ENCODE measurements at places on chromosomes 3 and 15. TPM values are rescaled to one million over a fixed set of nuclear protein-coding genes. Genes with fewer than 3 reads are reported as not detected.
A peak's percentile ranks its signal among the peaks of the same experiment; 100 is the strongest.

NIPA2 gene
- total RNA-seq, result 31.5 TPM

GRCh38 chr15:89455535-89455934 lies 40.8 kb downstream of the RHCG start:
- no peak overlapping the region for H3K4me3 ChIP-seq
- no peaks in the 10 kb centered on the region for H3K27me3 ChIP-seq
- H3K36me3 ChIP-seq, result no peaks in the 10 kb centered on the region
- no peak overlapping the region for H3K27ac ChIP-seq

PPIB gene
- total RNA-seq, result 40.8 TPM

DNA sequence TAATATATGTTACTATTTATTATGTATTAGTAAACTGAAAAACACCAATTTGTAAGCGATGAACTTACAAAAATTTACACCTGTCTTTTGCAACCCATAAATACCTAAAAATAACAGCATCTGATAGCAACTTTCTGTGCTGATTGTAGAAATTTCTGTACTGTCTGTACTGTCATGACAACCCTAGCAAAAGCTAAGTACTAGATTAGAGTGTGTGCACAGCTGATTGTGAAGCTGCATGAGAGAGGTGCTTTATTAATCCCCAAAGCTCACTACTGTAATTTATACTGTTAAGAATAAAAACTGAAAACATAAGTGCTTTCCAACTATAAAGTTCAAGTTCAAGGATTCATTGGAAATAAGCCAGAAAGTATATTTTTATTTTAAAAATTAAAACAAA lies 815 bp downstream of the BCL2A1 start:
- no peaks in the 10 kb centered on the region for H3K4me1 ChIP-seq
- H3K27me3 ChIP-seq, result no peaks in the 10 kb centered on the region
- H3K27ac ChIP-seq, result no peak overlapping the region
- DNase-seq, result no peak
- H3K4me3 ChIP-seq, result no peak overlapping the region

GRCh38 chr3:10526366-10526765 lies 21.0 kb upstream of the ATP2B2 start:
- no peaks in the 10 kb centered on the region for H3K27me3 ChIP-seq
- H3K4me1 ChIP-seq, result no peaks in the 10 kb centered on the region
- H3K27ac ChIP-seq, result no peak overlapping the region

- peaks cover 16% of the 10 kb centered on the region for H3K4me1 ChIP-seq
- DNase-seq, result no peak
- H3K27ac ChIP-seq, result peak overlapping the region; percentile 96
- H3K27me3 ChIP-seq, result no peaks in the 10 kb centered on the region
- H3K4me3 ChIP-seq, result peak overlapping the region; percentile 93
These were observed 1.3 kb downstream of the NGLY1 start for GRCh38 chr3:25781758-25782594.

PROK2 gene
- 0.47 TPM for total RNA-seq

DNA sequence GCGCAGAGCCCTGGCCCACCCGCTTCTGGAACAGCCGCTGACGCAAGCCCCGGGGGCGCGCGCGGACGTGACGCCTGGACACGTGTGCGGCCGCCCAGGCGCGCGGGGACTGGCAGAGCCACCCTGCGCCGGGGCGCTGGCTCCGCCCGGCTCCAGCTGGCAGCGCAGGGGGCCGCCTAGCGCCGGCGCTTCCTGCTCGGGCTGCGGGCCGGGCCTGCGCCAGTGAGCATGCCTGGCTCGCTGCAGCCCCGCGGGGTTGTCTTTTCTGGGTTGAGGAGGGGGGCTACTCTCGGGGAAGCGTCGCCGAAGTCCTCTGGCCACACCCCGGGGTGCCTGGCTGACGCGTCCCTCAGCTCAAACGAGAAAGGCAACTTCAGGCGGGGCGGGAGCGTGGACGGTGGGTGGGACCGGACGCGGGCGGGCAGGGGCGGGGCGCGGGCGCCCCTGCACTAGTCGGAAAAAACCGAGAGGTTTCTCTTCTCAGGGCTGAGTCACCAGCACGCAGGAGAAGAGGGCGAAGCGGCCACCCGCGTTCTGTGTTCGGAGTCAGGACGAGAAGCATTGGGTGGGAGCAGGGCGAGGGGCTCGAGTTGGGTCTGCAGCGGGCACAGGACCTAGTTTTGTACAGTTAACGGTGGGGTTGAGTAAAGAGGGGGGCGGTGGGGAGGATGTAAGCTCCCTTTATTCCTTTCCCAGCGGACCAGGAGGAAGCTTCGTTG lies at the start of gene SIAH2:
TSS of gene SIAH2 (minus strand) at position 48 of the 719 bp plus-strand sequence. CDS start 320 bp downstream, outside the sequence.
- peak within 1 kb of the TSS; percentile 95 for H3K27ac ChIP-seq
- peak; percentile 95 for DNase-seq
- H3K36me3 ChIP-seq, result no peaks in the 10 kb centered on the region

DNA sequence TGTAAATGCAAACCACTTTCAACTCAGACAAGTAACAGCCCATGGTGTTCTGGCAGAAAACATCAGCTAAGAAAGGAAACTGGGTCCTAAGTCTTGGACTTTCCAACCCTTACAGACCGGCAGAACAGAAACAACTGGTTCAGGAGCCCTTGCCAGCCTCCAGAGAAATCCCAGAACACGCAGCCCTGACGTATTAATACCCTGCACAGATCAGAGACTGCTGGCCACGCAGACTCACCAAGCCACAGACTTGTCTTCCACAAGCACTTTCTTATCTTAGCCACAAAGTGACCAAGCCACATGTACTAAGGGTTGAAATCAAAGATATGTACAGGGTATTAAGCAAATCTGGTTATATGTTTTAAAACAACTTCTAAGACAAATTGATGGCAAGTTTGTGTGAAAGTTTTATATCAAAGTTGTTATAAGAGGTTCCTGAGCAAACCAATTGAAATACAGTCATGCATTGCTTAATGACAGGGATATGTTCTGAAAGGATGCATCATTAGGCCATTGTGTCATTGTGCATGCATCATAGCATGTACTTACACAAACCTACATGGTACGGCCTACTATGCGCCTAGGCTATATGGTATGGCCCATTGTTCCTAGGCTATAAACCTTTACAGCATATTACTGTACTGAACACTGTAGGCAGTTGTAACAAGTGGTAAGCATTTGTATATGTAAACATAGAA lies 36.8 kb downstream of the BTD start:
- peaks cover 4% of the 10 kb centered on the region for H3K36me3 ChIP-seq
- H3K4me3 ChIP-seq, result peak overlapping the region; percentile 32
- H3K27ac ChIP-seq, result peak overlapping the region; percentile 95
- H3K27me3 ChIP-seq, result no peaks in the 10 kb centered on the region
- peaks cover 69% of the 10 kb centered on the region for H3K4me1 ChIP-seq

DNA sequence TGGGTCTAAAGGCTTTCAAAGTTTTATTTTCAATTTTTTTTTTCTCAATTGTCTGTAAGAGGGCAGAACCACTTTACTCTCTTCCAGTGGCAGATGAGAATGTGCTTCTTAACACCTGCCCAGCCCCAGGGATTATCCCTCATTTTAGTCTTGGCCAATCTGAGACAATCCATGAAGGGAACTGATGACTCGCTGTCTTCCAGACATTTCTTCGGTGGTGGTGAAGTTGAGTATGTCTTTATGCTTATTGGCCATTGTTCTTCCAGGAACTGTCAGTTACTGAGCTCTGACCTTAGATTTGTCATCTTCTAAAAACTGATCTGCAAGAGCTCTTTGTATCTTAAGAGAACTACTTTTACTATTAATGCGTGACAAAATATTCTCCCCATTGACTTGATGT lies 139.5 kb downstream of the TJP1 start:
- no peak overlapping the region for H3K27ac ChIP-seq
- peaks cover 2% of the 10 kb centered on the region for H3K27me3 ChIP-seq
- H3K36me3 ChIP-seq, result no peaks in the 10 kb centered on the region
- H3K4me1 ChIP-seq, result no peaks in the 10 kb centered on the region
- DNase-seq, result no peak
- no peak overlapping the region for H3K4me3 ChIP-seq

GRCh38 chr3:66532160-66532587 lies 31.4 kb upstream of the LRIG1 start:
- H3K36me3 ChIP-seq, result no peaks in the 10 kb centered on the region
- no peak overlapping the region for H3K4me3 ChIP-seq
- DNase-seq, result no peak
- H3K27ac ChIP-seq, result no peak overlapping the region
- H3K27me3 ChIP-seq, result no peaks in the 10 kb centered on the region

GRCh38 chr3:15538345-15538744 lies 16.8 kb upstream of the COLQ start:
- H3K4me1 ChIP-seq, result no peaks in the 10 kb centered on the region
- H3K27ac ChIP-seq, result no peak overlapping the region
- H3K4me3 ChIP-seq, result no peak overlapping the region
- no peak for DNase-seq
- H3K36me3 ChIP-seq, result no peaks in the 10 kb centered on the region
- no peaks in the 10 kb centered on the region for H3K27me3 ChIP-seq

DNA sequence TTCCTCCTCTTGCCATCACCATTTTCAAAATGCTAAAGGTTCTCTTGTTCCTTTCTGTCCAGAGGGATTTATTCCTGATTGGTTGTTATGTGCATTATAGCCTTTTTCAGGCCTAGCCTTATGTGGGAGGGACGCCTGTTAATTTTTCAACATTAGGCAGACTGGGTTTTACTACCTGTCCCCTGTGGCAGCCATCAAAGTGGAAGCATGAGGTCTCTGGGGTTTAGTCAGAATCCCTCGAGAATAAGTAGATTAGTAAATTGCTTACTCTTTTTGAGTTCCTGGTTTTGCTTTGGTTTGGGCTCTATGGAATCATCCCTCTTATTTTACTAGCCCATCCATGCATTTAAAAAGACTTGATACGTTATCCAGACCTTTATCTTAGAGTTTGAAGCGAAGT lies 32.4 kb downstream of the PAK2 start:
- H3K27ac ChIP-seq, result no peak overlapping the region
- no peaks in the 10 kb centered on the region for H3K36me3 ChIP-seq
- H3K4me3 ChIP-seq, result no peak overlapping the region
- no peak for DNase-seq
- H3K4me1 ChIP-seq, result peaks cover 26% of the 10 kb centered on the region

GRCh38 chr3:108378153-108378951 lies 82.0 kb downstream of the HHLA2 start:
- H3K4me1 ChIP-seq, result no peaks in the 10 kb centered on the region
- H3K27ac ChIP-seq, result no peak overlapping the region
- no peaks in the 10 kb centered on the region for H3K36me3 ChIP-seq
- no peak overlapping the region for H3K4me3 ChIP-seq
- H3K27me3 ChIP-seq, result no peaks in the 10 kb centered on the region

DNA sequence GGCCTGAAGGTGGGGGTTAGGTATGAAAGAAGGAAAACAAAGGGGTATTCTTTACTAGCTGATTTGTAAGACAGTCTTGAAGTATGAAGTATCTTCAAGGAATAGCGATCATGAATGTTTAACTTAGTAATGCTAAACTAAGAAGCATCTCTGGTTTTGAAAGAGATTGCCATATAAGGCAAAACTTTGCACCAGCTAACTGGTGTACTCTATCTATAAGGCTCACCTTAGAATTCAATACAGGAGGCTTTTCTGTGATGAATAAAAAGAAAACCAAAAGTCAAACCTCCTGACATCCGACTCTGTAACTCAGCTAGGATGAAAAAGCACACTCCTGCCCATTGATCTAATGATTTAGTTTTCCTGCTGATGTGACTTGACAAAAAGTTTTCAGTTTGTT lies 54.7 kb downstream of the FOXP1 start:
- no peak for DNase-seq
- no peak overlapping the region for H3K4me3 ChIP-seq
- H3K36me3 ChIP-seq, result no peaks in the 10 kb centered on the region
- no peaks in the 10 kb centered on the region for H3K4me1 ChIP-seq
- no peaks in the 10 kb centered on the region for H3K27me3 ChIP-seq

DNA sequence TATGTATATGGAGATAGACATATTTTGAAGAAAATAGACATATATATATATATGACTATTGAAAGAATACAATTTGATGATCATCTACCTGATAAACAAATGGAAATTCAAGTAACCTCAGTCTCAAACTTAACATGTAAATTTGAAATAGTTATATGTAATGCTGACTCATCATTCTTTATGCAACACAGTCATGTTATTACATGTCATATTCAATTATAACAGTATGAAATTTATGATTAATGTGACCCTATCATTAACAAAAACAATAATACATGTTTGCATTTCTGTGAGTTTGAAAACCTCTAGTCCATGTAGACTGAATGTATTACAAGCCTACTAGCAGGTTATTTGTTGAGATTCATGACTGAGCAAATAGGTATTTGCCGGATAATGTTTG lies 204.1 kb downstream of the CADM2 start:
- H3K4me3 ChIP-seq, result no peak overlapping the region
- H3K27ac ChIP-seq, result no peak overlapping the region
- H3K4me1 ChIP-seq, result no peaks in the 10 kb centered on the region
- no peak for DNase-seq

BBX gene
- 30.4 TPM for total RNA-seq

PLA2G4E gene
- 0.24 TPM for total RNA-seq

- no peak overlapping the region for H3K27ac ChIP-seq
- H3K4me3 ChIP-seq, result no peak overlapping the region
- no peaks in the 10 kb centered on the region for H3K4me1 ChIP-seq
- H3K36me3 ChIP-seq, result no peaks in the 10 kb centered on the region
These were observed 26.6 kb downstream of the APBA2 start for GRCh38 chr15:28912422-28912821.

- H3K36me3 ChIP-seq, result no peaks in the 10 kb centered on the region
- DNase-seq, result no peak
- H3K27ac ChIP-seq, result no peak overlapping the region
- no peaks in the 10 kb centered on the region for H3K4me1 ChIP-seq
These were observed 110.3 kb upstream of the MITF start for GRCh38 chr3:69628951-69629350.

- no peaks in the 10 kb centered on the region for H3K4me1 ChIP-seq
- no peaks in the 10 kb centered on the region for H3K27me3 ChIP-seq
- H3K4me3 ChIP-seq, result no peak overlapping the region
- no peak overlapping the region for H3K27ac ChIP-seq
These were observed 82.2 kb upstream of the BOC start for GRCh38 chr3:113129168-113129567.

GRCh38 chr3:174541708-174542315 lies 317.3 kb upstream of the NAALADL2 start:
- no peak overlapping the region for H3K27ac ChIP-seq
- DNase-seq, result no peak
- no peak overlapping the region for H3K4me3 ChIP-seq
- no peaks in the 10 kb centered on the region for H3K36me3 ChIP-seq
- H3K27me3 ChIP-seq, result no peaks in the 10 kb centered on the region

GRCh38 chr3:185715091-185715490 lies 109.8 kb downstream of the IGF2BP2 start:
- peaks cover 2% of the 10 kb centered on the region for H3K27me3 ChIP-seq
- H3K4me3 ChIP-seq, result no peak overlapping the region
- H3K27ac ChIP-seq, result no peak overlapping the region
- no peaks in the 10 kb centered on the region for H3K4me1 ChIP-seq
- H3K36me3 ChIP-seq, result no peaks in the 10 kb centered on the region
- no peak for DNase-seq

DNA sequence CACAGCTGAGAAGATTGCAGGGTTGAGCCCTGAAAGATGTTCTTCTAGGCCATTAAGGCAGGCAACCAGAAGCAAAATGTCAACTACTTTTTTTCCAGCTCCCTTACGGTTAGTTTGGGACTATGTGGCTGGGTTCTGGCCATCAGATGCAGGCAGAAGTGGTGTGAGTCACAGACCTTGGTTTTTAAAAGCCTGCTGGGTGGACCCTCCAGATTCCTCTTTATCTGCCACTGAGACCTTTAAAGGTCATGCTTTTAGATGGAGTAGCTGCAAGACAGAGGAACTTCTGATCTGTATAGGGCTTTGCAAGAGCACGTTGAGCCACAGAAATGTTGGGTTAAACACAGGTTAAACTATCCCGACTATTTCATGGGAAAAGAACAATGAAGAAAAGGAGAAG lies 102.9 kb downstream of the CHST2 start:
- no peaks in the 10 kb centered on the region for H3K4me1 ChIP-seq
- H3K27me3 ChIP-seq, result no peaks in the 10 kb centered on the region
- no peak overlapping the region for H3K4me3 ChIP-seq
- no peaks in the 10 kb centered on the region for H3K36me3 ChIP-seq
- no peak overlapping the region for H3K27ac ChIP-seq
